Testis (tissue), 5 donors: ENCODE measurements at places on chromosomes 11 and 22. TPM values are rescaled to one million over a fixed set of nuclear protein-coding genes. Genes with fewer than 3 reads are reported as not detected.
A peak's percentile ranks its signal among the peaks of the same experiment; 100 is the strongest.

The MAPK12 gene
- 22.3 TPM for total RNA-seq

- H3K27me3 ChIP-seq, result no peaks in the 10 kb centered on the region
- no peaks in the 10 kb centered on the region for H3K36me3 ChIP-seq
- peaks cover 12% of the 10 kb centered on the region for H3K4me1 ChIP-seq
- H3K27ac ChIP-seq, result no peak overlapping the region
Measured at GRCh38 chr11:125251956-125252355, 87.4 kb downstream of the PKNOX2 start.

The P2RX3 gene
- total RNA-seq, result 3.3 TPM

GRCh38 chr11:78821371-78822306, 247.0 kb upstream of the NARS2 start:
- DNase-seq, result no peak
- H3K27ac ChIP-seq, result no peak overlapping the region
- no peaks in the 10 kb centered on the region for H3K36me3 ChIP-seq
- no peaks in the 10 kb centered on the region for H3K4me1 ChIP-seq
- no peaks in the 10 kb centered on the region for H3K27me3 ChIP-seq

The C11orf52 gene
- 2.0 TPM for total RNA-seq

DNA sequence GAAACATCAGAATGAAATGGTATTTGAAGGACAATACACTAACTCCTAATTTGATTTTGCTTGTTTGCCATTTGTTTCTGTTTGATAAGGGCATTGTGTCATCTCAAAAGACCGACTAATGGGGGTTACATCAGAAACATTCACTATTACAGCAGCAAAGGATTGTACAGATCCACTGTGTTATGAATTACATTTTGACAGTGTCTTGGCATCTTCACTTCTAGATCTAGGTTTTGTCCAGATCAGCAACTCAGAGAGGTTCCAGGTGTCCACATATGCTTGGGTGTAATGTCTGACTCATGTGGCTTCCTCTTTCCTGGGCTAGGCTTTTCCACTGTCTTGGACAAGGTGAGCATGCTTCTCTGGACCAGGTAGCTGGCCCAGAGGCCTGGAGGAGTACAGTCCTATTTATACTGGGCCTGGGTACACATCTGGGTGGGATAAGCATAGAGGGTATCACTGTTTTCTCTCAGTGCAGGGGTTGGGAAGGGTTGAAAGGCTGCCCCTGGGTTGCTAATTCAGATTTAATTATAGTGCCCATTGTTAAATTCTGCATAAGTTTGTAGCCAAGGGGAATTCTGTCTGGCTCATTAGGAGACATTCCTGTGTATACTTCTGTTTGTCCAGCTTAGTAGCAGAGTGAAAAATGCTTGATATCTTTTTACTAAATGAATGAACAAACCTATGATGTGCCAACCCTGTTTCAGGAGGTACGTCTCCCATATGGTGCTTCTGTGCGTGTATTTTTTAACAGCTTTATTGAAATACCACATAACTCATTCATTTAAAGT, 23.8 kb downstream of the DDI1 start:
- DNase-seq, result no peak
- H3K4me3 ChIP-seq, result no peak overlapping the region
- no peaks in the 10 kb centered on the region for H3K4me1 ChIP-seq
- H3K27me3 ChIP-seq, result no peaks in the 10 kb centered on the region

The OR5T2 gene
- not detected for total RNA-seq

GRCh38 chr11:87198266-87198881, 160.6 kb downstream of the TMEM135 start:
- no peaks in the 10 kb centered on the region for H3K4me1 ChIP-seq
- H3K4me3 ChIP-seq, result no peak overlapping the region
- H3K27me3 ChIP-seq, result no peaks in the 10 kb centered on the region
- H3K27ac ChIP-seq, result no peak overlapping the region

The MUC15 gene
- 0.25 TPM for total RNA-seq

The FIBIN gene
- total RNA-seq, result 5.3 TPM

- no peak overlapping the region for H3K27ac ChIP-seq
- H3K36me3 ChIP-seq, result no peaks in the 10 kb centered on the region
- H3K4me1 ChIP-seq, result peaks cover 14% of the 10 kb centered on the region
- no peak overlapping the region for H3K4me3 ChIP-seq
- DNase-seq, result no peak
- H3K27me3 ChIP-seq, result no peaks in the 10 kb centered on the region
Measured at GRCh38 chr22:29014293-29014692, 47.3 kb downstream of the C22orf31 start.

The RIC3 gene
- 48.6 TPM for total RNA-seq

- no peak for DNase-seq
- no peak overlapping the region for H3K4me3 ChIP-seq
- no peaks in the 10 kb centered on the region for H3K27me3 ChIP-seq
- H3K27ac ChIP-seq, result no peak overlapping the region
- H3K36me3 ChIP-seq, result no peaks in the 10 kb centered on the region
Measured at GRCh38 chr11:124950601-124951330, 3.2 kb upstream of the CCDC15 start.

DNA sequence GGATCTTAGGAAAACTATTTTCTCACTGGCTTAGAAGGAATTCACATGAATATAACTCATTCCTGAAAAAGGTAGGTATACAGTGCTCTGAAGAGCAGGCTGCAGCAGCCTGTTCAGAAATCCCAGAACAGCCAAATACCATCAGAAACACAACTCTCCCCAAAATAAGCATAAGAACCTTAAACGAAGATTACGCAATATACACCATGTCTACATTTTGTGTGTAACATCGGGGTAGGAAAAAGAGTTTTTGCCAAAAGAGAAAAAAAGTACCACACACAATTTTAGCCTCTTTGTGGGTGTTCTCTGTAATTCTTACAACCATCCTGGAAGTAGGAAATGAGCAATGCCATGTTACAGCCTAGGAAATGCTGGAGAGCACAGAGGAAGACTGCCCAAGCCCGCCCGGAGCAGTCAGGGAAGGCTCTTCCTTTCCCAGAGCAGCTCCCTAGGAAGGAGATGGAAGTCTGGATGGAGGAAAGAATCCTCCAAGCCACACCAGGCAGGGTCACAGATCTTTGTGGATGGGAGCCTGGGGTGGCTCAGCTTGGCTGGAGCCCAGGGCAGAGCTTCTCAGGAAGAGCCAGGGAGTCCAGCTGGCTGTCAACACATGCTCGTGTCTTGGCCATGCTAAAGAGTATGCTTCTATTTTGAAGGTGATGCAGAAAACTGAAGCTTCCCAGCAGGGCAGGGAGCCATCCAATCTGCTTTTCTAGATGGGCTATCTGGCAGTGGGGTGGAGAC, 49.7 kb upstream of the ARFGAP3 start:
- peak overlapping the region; percentile 24 for H3K27ac ChIP-seq
- H3K27me3 ChIP-seq, result no peaks in the 10 kb centered on the region
- peaks cover 20% of the 10 kb centered on the region for H3K4me1 ChIP-seq
- H3K4me3 ChIP-seq, result no peak overlapping the region
- H3K36me3 ChIP-seq, result no peaks in the 10 kb centered on the region

DNA sequence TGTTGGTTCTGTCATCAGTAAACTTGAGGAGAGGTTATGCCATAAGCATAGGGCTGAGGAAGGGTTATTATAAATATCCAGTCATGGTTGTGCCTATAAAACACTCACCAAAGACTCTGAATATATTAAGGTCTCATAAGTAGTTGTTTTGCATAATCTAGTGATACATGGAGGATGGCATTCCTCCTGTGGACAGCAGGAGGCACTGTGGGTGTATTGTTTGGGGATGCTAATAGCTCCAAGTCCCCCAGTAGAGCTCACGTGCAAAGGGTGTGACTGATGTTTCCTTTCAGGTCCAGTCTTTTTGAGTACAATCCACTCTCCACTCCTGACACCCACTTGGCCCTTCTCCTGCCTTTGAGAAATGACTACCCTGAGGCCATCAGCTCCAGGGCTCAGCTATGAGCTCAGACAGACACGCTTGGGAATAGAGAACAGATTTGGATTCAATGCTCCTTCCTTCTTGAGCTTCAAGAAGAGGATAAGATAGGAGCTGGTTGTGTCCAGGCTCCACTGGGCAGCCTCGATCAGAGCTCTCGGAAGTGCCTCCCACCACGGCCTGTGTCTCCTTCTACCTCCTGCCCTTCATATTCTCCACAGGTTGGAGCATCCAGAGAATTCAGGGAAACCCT, 85.2 kb upstream of the IGLL5 start:
- H3K4me1 ChIP-seq, result no peaks in the 10 kb centered on the region
- H3K27ac ChIP-seq, result no peak overlapping the region
- no peak for DNase-seq
- no peaks in the 10 kb centered on the region for H3K27me3 ChIP-seq
- H3K4me3 ChIP-seq, result no peak overlapping the region
- no peaks in the 10 kb centered on the region for H3K36me3 ChIP-seq

GRCh38 chr22:49599691-49600455, 227.8 kb downstream of the BRD1 start:
- DNase-seq, result no peak
- H3K4me1 ChIP-seq, result no peaks in the 10 kb centered on the region
- no peak overlapping the region for H3K27ac ChIP-seq
- H3K36me3 ChIP-seq, result no peaks in the 10 kb centered on the region
- no peak overlapping the region for H3K4me3 ChIP-seq
- no peaks in the 10 kb centered on the region for H3K27me3 ChIP-seq

GRCh38 chr11:12137005-12137690, 26.8 kb downstream of the MICAL2 start:
- no peak for DNase-seq
- no peaks in the 10 kb centered on the region for H3K27me3 ChIP-seq
- H3K27ac ChIP-seq, result peak overlapping the region; percentile 87

DNA sequence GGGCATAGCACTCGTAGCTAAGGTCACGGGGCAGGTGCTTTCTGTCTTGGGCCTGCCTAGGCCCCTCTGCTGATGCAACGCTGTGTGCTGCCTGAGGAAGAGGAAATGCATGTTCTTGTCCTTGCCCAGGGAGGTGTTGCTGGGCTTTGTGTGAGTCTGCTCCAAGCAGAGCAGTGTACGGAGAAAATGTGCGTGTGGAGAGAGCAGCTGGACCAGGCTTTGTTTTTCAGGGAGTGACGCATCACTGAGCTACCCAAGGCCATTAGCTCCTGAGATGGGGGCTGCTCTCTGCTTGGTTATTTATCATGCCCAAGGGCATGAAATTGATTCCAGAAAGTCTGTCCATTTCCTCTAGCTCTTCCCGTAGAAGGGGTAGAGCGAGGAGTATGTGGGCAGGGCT, 82.9 kb upstream of the THY1 start:
- no peaks in the 10 kb centered on the region for H3K4me1 ChIP-seq
- no peak overlapping the region for H3K4me3 ChIP-seq
- no peak overlapping the region for H3K27ac ChIP-seq
- no peaks in the 10 kb centered on the region for H3K36me3 ChIP-seq

DNA sequence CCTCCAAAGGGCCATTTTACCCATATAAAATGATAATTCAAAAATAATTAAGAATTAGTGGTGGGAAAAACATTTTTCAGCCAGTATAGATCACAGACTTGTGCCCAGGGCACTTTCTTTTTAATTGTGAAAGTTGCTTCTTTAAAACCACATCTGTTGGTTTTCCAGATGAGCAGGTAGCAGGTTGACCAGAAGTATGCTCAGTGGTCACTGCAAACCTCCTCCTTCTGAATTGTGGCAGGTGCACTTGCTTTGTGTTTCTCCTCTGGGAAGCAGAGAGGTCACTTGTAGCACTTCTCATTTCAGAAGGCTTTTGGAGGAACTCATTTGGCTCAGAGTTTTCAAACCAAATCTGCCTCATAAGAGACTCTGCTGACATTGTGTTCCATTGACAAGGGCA, 24.6 kb upstream of the CWF19L2 start:
- DNase-seq, result no peak
- no peak overlapping the region for H3K27ac ChIP-seq
- H3K36me3 ChIP-seq, result no peaks in the 10 kb centered on the region
- no peak overlapping the region for H3K4me3 ChIP-seq

GRCh38 chr11:2826679-2827056, 58.9 kb downstream of the CDKN1C start:
- H3K4me3 ChIP-seq, result no peak overlapping the region
- no peak for DNase-seq
- H3K4me1 ChIP-seq, result peaks cover 7% of the 10 kb centered on the region

DNA sequence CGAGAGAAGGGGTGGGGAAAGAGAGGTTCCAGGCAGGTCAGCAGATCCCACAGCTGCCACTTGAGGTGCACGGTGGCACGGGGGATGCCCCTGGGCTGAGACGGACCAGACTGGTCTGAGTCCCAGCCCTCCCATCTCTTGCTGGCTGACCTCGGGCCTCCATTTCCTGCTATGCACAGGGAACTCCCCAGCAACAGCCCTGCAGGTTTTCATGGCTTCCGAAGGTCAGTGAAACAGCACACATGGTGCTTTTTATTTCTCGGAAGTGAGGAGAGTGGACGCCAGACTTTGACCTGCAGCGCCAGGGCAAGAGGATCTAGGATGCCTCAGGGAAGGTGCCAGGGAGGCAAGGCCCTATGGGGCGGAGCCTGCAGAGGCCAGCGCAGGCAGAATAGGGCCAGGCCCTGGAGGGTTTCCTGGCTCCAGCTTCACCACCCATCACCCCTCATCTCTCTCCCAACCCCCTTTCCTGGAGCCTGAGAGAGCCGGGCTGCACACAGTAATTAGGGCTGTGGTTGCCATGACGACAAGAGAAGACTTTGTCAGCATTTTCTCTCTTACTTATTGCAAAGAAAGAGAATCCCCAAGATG, 29.5 kb downstream of the SLC22A12 start:
- H3K27ac ChIP-seq, result peak overlapping the region; percentile 84
- H3K36me3 ChIP-seq, result no peaks in the 10 kb centered on the region
- H3K27me3 ChIP-seq, result no peaks in the 10 kb centered on the region
- peaks cover 42% of the 10 kb centered on the region for H3K4me1 ChIP-seq

DNA sequence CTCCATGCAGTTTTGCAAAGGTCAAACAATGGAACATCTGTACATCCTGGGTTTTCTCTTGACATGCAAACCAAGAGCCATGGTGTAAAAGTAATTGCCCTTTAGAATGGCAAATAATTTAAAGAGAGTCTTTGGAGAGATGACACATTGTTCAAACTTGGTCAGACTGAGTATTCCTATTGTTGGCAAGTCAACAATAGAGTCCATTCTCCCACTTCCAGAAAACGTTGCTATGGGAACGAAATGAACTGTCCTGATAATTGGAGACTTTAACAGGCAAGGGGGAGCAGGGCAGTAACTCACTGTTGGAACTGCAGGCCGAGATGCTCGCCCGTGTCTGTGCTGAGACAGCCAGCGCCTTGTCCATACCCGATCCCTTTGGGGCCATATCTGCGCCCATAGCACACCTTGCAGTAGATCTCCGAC, 13.9 kb downstream of the CSRP3 start:
- no peak for DNase-seq
- no peak overlapping the region for H3K27ac ChIP-seq
- no peaks in the 10 kb centered on the region for H3K36me3 ChIP-seq
- no peaks in the 10 kb centered on the region for H3K27me3 ChIP-seq
- H3K4me3 ChIP-seq, result no peak overlapping the region
